SHP77 treated with DMSO at 0.1 percent for 48 hours (cell line): ENCODE measurements at places on chromosomes 1 and 21.

- peak; percentile 2 for DNase-seq
Observed at GRCh38 chr1:6646499-6647148, 22.0 kb downstream of the THAP3 start.

- no peak for DNase-seq
Observed at GRCh38 chr1:222373831-222374602, 173.9 kb downstream of the HHIPL2 start.

- no peak for DNase-seq
Observed at GRCh38 chr1:94276988-94277434, 39.6 kb upstream of the ARHGAP29 start.

- DNase-seq, result peak; percentile 68
Observed at GRCh38 chr1:115138973-115139372, 49.7 kb upstream of the TSPAN2 start.

- no peak for DNase-seq
Observed at GRCh38 chr1:227889047-227889862, 58.5 kb downstream of the WNT9A start.

- no peak for DNase-seq
Observed at GRCh38 chr1:240474133-240474614, 137.8 kb downstream of the GREM2 start.

DNA sequence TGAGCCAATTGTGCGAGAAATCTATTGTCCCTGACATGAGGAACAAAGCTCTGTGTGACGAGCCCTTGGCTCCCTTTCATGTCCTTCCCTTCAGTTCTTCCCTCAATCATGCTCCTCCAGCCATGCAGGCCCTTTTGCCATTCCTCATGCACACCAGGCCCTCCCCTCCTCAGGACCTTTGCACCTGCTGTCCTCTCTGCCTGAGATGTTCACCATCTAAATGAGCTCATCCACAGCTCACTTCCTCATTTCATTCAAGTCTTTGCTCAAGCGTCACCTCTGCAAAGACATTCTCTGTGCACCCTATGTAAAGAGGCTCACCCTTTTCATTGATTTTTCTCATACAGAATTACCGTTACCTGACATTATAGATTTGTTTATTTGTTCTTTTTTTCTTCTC, 43.7 kb downstream of the C8B start:
- DNase-seq, result no peak

GRCh38 chr1:226060427-226060826, 2.1 kb upstream of the H3-3A start:
- DNase-seq, result no peak

DNA sequence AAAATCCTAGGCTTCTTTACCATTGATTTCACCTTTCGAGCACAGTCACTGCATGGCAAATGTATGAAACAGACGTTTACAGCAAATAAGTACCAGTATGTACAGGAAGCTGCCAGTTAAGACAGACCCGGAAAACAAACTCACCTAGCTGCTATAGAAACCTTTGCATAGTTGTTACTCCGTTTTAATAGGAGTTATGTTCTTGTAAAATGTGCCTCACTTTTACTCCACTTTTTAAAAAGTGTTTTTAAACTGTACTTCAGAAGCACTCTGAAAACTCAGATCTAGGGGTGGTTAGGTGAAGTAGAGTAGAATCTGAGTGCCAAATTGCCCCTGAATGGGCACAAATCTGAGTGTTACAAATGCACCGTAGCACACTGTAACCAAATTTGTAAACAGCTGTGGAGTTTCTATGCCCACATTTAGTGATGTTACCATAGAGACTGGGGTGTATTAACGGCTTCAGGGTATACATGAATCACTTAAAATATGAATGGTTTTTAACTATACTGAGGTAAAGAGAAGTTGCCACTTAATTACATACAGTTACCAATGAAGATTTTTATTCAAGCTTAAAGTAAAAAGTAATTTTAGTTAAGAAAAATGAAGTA, 30.7 kb downstream of the CNIH4 start:
- no peak for DNase-seq

DNA sequence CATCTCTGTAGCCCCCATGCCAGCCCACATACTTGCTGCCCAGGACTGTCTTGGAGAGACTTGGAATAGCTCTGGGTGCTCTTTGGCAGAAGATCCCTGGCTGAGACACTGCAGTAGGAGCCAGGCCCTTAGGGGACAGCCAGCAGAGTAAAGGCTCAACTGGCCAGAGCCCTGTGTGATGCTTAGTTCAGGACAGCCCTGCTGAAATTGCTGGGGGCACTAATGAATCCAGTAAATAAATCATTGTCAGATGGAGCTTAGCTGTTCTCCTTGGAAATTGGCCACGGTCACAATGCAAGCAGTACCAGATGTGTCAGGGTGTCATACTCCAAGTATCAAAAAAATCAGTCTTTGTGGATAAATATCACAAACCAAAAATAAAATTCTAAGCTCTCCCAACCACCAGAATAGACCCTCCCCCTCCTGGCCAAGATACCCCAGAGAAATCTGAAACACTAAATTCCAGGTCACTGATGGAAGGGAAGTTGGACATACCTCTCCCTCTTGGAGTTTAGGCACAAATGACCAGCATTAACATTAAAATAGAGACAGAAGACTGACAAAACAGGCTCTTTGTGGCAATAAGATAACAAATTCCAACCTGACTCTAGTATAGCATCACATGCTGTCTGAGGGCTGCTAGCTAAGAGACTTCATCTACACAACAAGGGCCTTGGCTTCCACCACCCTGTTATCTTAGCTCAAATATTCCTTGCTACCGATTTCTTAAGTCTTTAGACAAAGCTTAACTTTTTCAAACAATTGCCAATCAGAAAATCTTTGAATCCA, 83.2 kb upstream of the DNAH14 start:
- no peak for DNase-seq

- DNase-seq, result no peak
Observed at GRCh38 chr1:96978444-96978843, 256.9 kb downstream of the PTBP2 start.

- DNase-seq, result no peak
Observed at GRCh38 chr1:60428127-60428526, 354.6 kb upstream of the C1orf87 start.

DNA sequence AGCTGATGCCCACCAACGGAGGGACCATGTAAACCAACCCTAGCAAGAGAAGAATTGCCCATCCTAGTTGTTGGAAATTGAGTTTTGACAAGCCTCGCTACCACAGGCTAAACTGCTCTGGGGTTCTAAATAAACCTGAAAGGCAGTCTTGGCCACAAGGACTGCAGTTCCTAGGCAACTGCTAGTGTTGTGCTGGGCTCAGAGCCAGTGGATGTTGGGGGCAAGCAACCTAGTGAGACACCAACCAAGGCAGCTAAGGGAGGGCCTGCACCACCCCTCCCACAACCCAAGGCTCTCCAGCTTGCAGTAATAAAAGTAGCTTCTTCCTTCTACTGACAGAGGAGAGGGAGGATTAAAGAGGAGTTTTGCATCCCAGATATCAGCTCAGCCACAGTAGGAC, 102.4 kb upstream of the PKN2 start:
- DNase-seq, result no peak

DNA sequence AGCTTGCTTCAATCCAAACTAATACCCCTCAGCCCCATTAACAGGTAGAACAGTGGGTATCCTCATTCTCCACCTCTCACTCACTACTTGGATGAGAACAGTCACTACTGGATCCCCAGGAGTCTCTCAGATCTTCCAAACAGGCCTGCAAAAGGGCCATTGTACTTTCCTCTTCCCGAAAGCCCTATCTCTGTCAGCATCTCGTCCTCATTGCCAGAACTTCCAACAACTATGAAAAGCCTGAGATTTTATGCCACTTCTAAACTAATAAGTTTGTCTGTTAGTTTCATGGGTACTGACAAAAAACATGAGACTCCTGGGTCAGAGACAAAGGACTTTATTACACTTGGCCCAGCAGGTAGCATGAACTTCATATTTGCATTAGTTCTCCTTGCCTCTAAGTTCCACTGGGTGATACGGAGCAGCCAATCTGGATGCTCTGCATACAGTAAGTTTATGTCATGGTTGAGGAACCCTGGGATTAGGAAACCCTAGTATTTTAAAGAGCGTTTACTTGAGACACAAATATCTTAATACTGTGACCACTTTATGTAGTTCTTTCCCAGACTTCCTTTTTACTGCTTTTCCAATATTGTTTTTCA, 38.1 kb downstream of the VANGL2 start:
- no peak for DNase-seq

DNA sequence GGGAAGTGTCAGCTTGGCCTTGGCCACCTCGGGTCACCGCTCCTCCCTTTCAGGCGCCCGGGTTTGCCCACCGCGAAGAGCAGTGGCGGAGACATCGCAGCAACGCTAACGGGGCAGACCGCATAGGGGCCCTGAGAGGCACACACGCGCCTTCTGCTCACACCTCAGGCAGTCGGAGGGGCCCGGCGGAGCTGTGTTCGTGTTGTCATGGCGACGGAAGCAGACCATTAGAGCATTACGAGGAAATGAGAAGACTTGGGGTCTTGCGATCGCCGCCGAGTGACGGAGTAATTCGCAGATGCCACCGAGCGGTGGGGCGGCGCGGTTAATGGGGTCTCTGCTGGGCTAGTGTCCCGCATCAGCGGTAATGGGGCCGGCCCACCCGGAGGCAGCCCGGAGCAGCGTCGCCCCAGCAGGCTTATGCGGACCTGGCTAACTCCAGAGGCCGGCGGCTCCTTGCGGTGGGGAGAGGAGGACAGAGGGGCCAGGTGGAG, 144.1 kb downstream of the TNR start:
- DNase-seq, result no peak

- DNase-seq, result no peak
Observed at GRCh38 chr21:26918323-26919079, 48.4 kb downstream of the ADAMTS5 start.
